ENCODE measurements at places on chromosomes 16 and 17.

DNA sequence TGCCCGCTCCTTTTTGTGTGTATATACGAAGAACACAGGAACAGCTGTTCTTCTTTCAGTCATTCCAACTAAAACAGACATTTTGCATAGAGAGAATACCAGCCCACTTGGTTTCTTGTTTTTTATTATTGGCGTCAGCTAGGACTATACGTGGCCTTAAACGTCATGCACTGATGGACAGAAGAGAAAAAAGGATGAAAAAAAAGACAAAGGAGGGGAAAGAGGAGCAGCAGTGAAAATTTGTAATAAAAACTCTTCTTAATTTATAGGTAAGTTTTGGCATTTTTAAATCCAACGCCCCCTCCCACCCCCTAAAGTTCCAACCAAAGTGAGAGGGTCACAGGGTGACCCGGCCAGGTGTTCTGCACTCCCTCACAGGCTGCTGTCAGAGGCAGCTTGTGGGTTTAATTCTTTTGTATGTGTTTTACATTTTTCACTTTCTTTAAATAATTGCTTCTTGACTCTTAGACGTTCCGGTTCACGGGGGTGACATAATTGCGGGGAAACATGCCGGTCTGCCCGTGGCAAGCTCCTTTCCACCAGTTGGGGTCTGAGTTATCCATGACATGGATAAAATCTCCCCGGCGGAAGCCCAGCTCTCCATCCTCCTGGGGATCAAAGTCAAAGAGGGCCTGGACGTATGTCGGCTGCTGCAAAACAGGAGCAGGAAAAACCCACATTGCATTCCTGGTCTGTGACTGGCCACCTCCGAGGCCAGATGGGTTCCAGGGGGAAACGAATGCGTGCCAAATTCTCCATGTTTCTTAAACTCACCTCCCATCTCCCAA lies 30.9 kb upstream of the SLC25A19 start:
- no peak for DNase-seq

DNA sequence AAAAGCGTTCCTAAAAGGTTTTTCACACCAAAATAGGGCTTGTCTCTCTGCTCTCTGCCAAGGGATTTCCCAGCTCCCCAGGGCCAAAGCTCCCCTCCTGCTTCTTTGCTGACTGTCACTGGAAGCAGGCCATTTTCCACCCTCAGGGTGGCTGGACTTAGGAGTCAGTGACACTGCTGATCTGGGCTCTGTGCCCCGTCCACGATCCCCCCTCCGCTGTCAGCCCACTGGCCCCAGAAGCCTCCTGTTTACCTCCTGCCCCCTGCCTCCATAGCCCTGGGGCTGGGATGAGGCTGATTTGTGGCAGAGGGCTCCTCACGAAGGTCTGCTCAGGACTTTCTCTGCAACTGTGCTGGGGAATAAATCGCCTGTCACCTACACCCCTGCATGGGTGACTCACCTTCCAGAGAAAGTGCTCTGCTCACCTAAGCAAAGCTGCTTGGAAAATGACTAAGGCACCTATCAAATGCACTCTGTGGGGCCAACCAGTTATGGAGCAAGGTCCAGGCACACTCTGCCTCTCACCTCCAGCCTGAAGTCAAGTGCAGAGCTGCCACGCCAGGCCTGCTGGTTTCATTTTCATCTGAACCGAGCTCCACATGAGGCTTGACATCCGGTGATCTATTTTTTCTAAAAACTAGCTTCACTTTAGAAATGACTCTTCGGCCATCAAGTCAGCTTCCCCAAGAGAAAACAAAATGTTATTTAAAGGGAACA lies 4.9 kb downstream of the MAP3K14 start:
- peak; percentile 42 for DNase-seq

DNA sequence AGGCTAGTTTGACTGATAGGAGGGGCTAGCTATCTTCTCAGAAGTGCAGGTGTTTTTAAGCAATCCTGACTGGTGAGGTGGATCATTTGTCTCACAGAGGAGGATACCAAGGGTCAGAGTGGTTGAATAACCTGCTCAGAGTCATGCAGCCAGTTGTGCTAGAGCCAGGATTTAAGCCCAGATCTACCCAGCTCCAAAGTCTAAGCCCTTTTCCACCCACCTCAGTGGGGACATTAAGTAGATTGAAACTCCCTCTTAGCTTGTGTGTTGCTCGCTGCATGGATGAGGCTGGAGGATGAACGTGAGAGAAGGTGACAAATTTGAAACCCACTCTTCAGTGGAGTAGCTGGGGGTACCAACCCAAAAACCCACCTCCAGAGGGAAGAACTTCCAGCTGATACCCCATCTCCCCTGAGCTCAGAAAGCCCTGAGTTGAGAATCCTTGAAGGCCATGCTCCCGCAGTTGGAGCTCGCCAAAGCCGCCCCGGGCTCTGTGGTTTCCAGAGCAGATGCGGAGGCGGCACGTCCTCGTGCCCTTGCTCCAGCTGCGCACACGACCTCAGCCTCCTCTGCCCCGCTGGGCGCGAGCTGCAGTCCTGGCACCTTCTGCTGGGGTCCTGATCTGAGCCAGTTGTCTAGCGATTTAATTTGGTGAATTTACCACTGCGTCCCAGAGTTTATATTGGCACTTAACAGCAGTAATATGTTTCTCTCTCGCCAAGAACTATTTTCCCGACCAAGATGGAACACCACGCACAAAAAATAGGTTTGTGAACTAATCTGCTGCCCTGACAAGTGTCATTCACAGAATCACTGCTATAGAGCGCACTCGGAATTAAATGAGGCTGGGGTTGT lies 159.5 kb downstream of the CCDC182 start:
- no peak for DNase-seq

DNA sequence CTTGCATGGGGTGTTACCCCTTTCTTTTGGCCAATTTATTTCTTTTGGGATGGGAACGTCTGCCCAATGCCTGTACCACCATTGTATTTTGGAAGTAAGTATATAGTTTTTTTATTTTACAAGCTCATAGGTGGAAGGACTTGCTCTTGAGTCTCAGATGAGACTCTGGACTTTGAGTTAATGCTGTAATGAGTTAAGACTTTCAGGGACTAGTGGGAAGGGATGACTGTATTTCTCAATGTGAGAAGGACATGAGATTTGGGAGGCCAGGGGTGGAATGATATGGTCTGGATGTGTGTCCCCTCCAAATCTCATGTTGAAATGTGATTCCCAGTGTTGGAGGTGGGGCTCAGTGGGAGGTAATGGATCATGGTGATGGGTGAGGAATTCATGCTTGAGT lies 49.1 kb downstream of the HNF1B start:
- DNase-seq, result no peak

GRCh38 chr16:70701998-70702397 lies 16.1 kb upstream of the MTSS2 start:
- DNase-seq, result no peak

DNA sequence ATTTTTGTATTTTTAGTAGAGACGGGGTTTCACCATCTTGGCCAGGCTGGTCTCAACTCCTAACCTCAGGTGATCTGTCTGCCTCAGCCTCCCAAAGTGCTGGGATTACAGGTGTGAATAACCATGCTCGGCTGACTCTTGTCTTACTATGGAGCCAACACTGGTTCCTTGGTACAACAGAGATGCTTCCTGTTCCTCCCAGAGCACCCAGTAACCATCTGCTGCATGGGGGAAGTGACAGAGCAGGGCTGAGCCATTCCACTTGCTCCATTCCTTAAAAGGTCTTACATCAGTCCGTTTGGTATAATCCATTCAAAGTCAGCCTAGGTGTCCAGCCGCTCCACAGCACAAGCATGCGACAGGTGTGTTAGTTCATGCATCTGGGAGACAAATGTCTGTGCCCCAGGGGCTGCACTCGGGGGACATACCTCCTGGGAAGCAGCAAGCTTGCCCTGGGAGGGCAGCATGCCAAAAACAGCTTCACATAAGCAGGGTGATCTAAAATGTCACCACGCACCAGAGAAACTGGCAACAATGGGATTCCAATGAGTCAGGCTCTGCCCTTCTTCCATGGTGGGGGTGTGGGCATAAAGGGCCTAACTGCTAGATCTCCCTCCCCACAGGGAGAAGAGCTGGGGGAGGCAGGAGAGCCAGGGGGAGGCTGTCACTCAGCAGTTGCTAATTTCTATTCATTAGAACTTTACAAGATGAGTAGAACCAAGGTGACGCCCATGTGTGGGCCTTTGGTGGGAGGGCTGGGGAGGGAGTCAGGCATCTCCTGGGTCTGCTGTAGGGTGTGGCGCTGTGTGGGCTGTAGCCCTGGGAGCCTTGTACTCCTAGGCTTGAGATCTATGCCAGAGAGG lies 35.5 kb downstream of the PIPOX start:
- DNase-seq, result no peak

GRCh38 chr17:51742571-51742970 lies 415.9 kb downstream of the CA10 start:
- no peak for DNase-seq

DNA sequence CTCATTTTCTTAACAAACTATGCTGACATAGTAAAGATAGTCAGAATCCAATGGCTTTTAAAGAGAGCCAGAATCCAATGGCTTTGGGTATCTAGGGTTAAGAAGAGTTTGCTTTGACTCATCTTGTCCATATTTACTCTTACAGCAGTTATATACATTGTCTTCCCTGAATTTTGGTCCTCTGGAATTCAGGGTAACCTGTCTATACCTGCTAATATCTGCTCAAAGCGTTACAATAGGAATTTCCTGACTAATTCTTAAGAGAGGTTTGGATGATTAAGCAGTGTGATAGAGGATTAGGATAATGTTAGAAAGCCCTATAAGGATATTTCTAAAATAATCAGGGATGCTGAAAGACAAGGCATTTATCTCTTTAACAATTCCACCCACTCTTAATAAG lies 2.0 kb upstream of the CDH8 start:
- no peak for DNase-seq
